SJCRH30 (cell line): ENCODE measurements at places on chromosomes 16 and 17. TPM values are rescaled to one million over a fixed set of nuclear protein-coding genes. Genes with fewer than 3 reads are reported as not detected.

The TP53TG3D gene
- total RNA-seq = 2.8 and 3.9 TPM in 2 replicates

The PABPN1L gene
- 0.25 TPM in 1 of 2 replicates, not detected in the other for total RNA-seq

The CDH5 gene
- total RNA-seq = 0.16 and 0.25 TPM in 2 replicates

GRCh38 chr17:77496401-77496801 is 355.6 kb downstream of the SEC14L1 start:
- no peak overlapping the region for H3K4me3 ChIP-seq
- peaks cover 68% of the 10 kb centered on the region for H3K36me3 ChIP-seq
- no peak for DNase-seq
- H3K4me1 ChIP-seq = no peaks in the 10 kb centered on the region
- H3K27me3 ChIP-seq = no peaks in the 10 kb centered on the region
- no peak overlapping the region for H3K27ac ChIP-seq

DNA sequence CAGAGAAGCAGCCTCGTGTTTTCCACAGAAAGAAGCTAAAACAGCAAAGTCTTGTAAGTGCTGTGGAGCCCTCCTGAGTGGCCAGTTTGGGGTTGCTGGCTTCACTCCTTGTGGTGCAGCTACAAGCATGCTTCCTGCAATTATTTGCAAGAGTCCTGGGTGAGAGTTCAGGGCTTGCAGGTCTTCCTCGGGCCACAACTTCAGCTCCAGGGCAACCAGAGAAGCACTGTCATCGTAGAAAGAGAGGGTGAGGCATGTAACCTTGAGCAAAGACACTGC is 37.9 kb downstream of the SHISA6 start:
- no peaks in the 10 kb centered on the region for H3K27me3 ChIP-seq
- no peak overlapping the region for H3K4me3 ChIP-seq
- DNase-seq = no peak

GRCh38 chr16:89944773-89945172 is 3.8 kb upstream of the DEF8 start:
- peaks cover 4% of the 10 kb centered on the region for H3K27me3 ChIP-seq
- no peaks in the 10 kb centered on the region; the same call in 1 of the 2 replicates for H3K4me1 ChIP-seq
- no peak for DNase-seq
- no peaks in the 10 kb centered on the region for H3K36me3 ChIP-seq

The RPRML gene
- total RNA-seq = 9.1 and 9.9 TPM in 2 replicates

- H3K36me3 ChIP-seq = no peaks in the 10 kb centered on the region
- H3K4me3 ChIP-seq = peak overlapping the region; percentile 93
Observed at GRCh38 chr17:17692353-17693252, 11.3 kb downstream of the RAI1 start.

The KIF19 gene
- not detected in 2 replicates for total RNA-seq

The SLC7A5 gene
- 73.8 and 79.8 TPM in 2 replicates for total RNA-seq

DNA sequence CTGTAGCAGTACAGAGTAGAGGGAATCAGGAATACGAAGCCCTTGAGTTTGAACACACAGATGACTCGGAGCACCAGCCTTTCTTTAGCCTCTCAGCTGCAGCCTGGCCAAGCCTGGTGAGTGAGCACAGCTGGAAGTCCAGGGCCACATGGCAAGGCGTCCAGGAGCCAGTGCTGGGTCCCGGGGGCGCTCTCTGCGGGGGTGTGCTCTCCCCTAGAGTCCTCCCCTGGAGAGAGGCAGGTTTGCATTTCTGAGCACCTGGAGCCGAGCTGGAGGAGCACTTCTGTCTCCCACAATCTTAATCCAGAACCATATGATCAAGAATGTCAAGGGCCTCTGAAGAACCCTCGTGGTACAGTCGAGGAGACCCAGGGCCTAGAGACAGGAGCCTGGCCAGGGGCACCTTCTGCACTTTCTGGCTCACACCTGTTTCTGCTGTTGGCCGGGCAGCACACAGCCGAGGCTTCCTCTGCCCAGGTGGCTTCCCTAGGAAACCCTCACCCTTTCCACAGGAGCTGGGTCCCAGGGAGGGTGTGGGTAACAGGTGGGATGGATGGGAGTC is 78.3 kb downstream of the PLD6 start:
- no peaks in the 10 kb centered on the region for H3K27me3 ChIP-seq
- H3K4me3 ChIP-seq = no peak overlapping the region
- H3K36me3 ChIP-seq = peaks cover 55% of the 10 kb centered on the region
- H3K4me1 ChIP-seq = peaks cover 9% of the 10 kb centered on the region
- no peak overlapping the region for H3K27ac ChIP-seq

The POLDIP2 gene
- 95.1 and 102 TPM in 2 replicates for total RNA-seq

DNA sequence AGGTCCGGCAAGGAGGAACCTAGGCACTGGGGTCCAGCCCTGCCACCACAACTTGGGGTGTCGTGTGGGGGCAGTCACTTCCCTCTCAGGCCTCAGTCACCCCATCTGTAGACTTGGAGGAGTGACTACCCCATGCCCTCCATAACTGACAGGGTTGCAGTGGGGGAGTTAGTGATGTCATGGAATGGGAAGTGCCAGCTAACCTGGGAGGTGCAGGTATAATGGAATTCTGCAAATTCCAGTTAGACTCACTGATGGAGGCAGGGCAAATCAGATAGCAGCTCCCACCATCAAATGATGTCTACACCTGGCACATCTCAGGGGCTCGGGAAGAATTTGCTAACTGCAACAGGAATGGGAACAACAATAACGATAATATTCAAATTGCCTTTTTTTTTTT is 72.9 kb downstream of the CNGB1 start:
- peaks cover 14% of the 10 kb centered on the region for H3K27me3 ChIP-seq
- DNase-seq = no peak
- no peaks in the 10 kb centered on the region for H3K36me3 ChIP-seq
- no peak overlapping the region for H3K27ac ChIP-seq
- H3K4me1 ChIP-seq = no peaks in the 10 kb centered on the region

DNA sequence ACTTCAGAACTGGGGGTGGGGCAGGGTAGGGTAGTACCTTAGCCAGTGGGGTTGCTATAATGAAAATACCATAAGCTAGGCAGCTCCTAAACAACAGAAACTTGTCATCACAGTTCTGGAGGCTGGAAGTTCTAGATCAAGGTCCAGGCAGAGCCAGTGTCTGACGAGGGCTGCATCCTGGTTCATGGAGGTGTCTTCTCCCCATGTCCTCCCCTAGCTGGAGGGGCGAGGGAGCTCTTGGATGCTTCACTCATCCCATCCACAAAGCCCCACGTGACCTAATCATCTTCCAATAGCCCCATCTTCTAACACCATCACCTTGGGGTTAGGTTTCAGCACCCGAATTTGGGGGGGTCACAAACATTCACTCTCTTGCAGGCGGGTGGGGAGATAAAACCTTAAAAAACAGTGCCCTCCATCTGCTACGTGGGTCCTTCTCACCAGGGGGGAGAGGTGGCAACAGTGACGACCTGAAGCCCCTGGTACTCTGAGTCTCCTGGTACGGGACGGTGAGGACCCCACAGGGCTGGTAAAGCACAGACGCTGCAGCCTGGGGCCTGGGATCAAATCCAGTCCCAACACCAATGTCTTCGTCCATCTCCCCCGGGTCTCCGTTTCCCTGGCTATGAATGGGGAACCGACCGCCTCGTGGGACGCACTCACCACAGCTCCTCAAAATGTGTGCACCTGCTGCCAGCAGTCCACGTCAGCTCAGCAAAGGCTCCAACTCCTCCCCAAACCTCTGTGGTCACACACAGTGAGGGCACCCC is 22.8 kb downstream of the RAB40B start:
- no peak overlapping the region for H3K4me3 ChIP-seq
- H3K36me3 ChIP-seq = no peaks in the 10 kb centered on the region
- peaks cover 11% of the 10 kb centered on the region for H3K4me1 ChIP-seq
- no peak for DNase-seq
- no peak overlapping the region for H3K27ac ChIP-seq

DNA sequence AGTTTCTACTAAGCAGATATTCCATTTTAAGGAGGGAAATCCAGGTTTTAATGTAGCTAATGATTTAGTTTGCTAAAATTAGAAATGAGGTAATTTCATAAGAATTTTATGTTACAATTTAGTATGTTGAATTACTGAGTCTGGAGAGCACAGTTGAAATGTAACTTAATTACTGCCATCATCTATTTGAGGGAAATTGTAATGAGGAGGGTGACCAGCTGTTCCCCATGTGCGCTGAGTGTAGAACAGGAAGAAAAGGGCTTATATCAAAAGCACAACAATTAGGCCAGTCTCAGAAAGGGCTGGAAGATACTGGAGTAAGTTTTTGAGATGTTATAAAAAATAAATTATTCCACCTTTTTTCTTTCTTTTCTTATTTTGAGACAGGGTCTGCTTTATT is 735.1 kb upstream of the GOT2 start:
- DNase-seq = no peak
- H3K4me3 ChIP-seq = no peak overlapping the region
- no peaks in the 10 kb centered on the region for H3K36me3 ChIP-seq
- no peaks in the 10 kb centered on the region for H3K27me3 ChIP-seq

DNA sequence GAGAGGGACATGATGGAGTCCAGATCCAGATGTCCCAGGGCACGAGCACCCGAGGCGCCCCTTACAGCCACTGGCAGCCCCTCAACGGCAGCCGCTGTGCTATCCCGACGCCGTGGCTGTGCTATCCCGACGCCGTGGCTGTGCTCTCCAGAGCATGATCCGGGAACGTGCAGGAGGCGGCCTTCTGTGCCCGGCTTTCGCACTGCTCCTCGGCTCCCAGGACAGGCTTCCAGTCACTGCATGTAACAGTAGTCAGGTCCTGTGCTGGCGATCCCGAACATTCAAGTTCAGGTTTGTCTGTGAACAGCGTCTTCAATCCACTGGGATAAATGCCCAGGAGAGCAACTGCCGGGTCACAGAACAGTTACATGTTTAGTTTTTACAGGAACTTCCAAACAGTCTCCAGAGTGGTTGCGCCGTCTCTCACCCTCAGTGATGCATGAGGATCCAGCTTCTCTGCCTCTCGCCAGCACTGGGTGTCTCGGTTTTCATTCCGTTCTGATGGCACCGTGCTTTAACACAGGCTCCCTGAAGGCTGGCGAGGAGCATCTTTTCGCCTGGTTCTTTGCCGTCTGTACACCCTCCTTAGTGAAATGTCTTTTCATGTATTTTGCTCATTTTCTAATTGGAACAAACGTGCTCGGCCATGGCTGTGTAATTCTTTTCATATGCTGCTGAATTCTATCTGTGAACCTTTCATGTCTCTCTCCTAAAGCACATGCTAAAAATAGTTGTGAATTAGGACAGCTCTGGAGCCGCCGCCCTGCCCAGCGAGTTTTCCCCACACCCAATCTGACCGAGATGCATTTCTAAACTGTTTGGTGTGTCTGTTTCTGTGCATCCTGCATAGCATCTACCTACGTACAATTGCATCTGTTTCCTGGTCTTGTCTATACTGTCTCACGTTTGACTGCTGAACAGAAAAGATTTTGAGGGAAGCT is 72.6 kb upstream of the METRNL start:
- no peaks in the 10 kb centered on the region for H3K36me3 ChIP-seq
- H3K4me1 ChIP-seq = no peaks in the 10 kb centered on the region
- H3K27me3 ChIP-seq = no peaks in the 10 kb centered on the region
- H3K27ac ChIP-seq = no peak overlapping the region
- H3K4me3 ChIP-seq = no peak overlapping the region

DNA sequence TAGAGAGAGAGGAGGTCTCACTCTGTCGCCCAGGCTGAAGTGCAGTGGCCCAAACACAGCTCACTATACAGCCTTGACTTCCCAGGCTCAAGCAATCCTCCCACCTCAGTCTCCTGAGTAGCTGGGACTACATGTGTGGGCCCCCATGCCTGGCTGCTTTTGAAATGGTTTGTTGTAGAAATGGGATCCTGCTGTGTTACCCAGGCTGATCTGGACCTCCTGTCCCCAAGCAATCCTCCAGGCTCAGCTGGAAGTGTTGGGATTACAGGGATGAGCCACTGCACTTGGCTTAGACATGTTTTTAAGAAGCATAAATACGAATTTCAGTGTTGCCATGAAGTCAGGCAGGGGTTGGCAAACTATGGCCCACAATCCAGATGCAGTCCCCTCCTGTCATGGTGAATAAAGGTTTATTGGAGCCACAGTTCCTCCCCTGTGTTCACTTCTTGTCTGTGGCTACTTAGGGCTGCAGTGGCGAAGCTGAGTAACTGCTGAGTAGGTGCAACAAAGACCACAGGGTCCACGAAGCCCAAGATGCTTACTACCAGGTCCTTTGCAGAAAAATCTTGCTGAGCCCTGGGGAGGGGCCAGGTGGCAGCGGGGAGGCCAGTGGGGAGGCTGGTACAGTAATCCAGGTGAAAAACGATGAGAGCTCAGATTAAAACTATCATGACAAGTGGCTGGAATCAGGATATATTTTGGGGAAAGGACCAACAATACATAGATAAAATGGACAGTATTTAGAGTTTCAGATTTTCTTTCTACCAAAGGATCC is 35.2 kb downstream of the TNFRSF13B start:
- peak; percentile 2 for DNase-seq
- H3K36me3 ChIP-seq = no peaks in the 10 kb centered on the region

The GRIN2C gene
- total RNA-seq = not detected in 2 replicates

- H3K4me3 ChIP-seq = no peak overlapping the region
- no peak overlapping the region for H3K27ac ChIP-seq
- H3K27me3 ChIP-seq = no peaks in the 10 kb centered on the region
Observed at GRCh38 chr17:4394208-4395110, 28.0 kb upstream of the UBE2G1 start.

DNA sequence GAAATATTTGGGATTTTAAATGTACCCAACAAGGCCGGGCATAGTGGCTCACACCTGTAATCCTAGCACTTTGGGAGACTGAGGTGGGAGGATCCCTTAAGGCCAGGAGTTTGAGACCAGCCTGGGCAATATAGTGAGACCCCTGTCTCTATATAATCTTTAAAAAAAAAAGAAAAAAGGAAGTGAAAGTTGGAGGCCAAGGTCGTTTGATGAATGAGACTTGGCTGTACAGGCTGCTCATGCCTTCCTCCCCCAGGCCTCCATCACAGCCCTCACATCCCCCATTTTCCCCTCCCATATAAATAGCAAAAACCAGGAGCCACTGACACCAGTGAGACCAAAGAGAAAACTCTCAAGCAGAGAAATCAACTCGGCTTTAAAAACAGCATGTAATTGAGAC is 3.3 kb upstream of the CA7 start:
- peaks cover 4% of the 10 kb centered on the region; the same call in 1 of the 2 replicates for H3K4me1 ChIP-seq
- H3K27ac ChIP-seq = no peak overlapping the region
- H3K36me3 ChIP-seq = no peaks in the 10 kb centered on the region
- H3K27me3 ChIP-seq = peaks cover 8% of the 10 kb centered on the region
- H3K4me3 ChIP-seq = no peak overlapping the region
- no peak for DNase-seq
